ENCODE measurements at places on chromosomes 6 and 20.

GRCh38 chr6:35166116-35166515, 25.0 kb upstream of the TCP11 start:
- DNase-seq, result no peak

GRCh38 chr6:167549213-167549612, 224.3 kb downstream of the TTLL2 start:
- no peak for DNase-seq

- no peak for DNase-seq
Measured at GRCh38 chr6:147528511-147529145, 20.1 kb downstream of the SAMD5 start.

- no peak for DNase-seq
Measured at GRCh38 chr6:152233547-152234320, 403.4 kb downstream of the SYNE1 start.

GRCh38 chr6:16758163-16758975, 2.9 kb downstream of the ATXN1 start:
- no peak for DNase-seq

DNA sequence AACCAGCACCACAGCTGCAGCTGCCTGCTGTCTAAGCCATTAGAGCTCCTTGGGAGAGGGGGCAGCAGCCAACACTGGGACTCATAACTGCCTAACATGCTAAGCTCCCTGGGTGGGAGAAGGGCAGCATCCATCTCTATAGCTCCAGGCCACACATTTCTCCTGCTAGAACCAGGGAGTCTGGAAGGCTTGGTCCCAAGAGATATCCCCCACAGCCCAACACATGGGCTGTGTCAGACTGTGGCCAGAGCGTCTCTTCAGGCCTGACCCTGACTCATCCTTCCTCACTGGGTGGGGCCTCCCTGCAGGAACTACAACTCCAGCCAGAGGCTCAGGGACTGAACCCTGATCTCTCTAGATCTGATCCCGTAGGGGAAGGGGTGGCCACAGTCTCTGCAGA, 411.1 kb downstream of the HDGFL1 start:
- DNase-seq, result no peak

DNA sequence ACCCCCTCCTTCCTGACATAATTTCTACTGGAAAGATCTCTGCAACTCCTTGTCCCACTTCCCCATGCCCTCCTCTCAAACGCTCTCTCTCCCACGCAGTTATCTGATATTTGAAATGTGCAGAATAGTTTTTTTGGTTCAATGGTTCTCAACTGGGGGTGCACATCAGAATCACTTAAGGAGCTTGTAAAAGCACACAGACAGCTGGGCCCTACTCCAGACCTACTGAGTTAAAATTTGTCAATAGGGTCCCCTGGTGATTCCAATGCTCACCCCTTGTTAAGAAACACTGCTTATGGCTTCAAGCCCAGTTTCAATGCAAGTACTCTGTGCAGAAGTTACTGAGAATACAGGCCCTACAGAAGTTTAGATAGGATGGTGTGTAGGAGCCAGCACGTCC, 45.2 kb upstream of the KCNK16 start:
- no peak for DNase-seq

DNA sequence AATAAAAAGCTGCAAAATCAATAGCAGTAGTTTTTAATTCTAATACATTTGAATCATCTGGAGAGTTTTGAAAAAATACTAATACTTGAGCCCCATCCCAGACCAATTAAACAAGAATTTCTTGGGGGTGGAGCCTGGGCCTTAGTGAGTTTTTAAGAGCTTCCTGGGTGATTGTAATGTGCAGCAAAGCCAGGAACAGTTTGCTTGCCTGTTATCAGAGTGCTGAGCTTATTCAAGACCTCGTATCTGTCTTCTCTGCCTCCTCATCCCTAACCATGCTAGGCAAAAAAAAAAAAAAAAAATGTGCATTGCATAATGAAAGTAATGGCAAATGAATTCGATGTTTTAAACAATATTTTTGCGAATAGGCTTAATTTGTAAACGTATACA, 36.4 kb upstream of the MYB start:
- DNase-seq, result no peak

DNA sequence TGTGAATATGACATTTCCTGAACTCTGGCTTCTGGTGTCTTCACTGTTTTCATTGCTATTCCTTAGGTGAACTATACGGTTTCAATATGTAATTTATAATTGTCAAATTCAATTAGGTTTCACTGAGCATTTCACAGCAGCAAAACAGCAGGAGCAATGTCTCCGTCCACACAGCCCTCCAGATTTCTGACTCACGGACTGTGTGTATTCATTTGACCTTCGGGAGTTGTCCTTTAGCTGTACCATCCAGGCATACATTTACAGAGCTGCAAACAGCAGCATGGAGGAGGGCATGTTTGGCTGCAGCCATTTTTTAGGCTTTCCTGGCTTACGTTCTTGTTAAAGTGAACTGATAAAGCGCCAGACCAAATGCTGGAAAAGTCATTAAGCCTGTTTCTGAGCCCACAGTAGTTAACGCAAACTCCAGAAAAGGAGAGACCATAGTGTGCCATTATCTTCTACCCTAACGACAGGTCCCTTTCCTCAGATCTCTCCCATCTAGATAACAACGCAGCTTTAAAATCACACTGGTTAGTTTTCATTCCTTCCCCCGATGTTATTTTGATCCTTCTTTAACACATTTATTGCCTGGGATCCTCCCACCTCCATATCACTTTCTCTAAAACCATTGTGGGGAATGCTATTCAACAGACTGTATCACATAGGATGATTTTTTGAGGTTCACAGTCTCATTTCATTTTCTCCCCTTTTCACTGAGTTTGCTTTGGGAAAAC, 18.3 kb downstream of the FOXC1 start:
- no peak for DNase-seq

DNA sequence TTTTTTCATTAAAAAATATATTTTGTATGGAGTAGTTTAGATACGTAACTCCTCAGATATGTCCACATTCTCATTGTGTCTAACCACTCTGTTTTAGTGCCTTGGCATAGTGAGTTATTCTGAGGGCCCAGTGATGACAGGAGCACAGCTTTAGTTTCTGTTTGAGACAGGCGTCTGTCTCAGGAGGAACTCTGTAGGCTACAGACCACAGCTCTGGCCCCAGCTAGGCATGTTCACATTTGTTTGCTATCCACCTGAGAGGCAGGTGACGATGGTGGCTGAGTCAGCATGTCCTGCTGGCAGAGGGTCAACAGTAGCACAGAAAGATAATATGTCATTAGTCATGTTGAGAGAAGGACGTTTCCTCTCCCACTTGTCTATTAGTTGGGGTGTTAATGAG, 16.3 kb downstream of the LRRC1 start:
- DNase-seq, result no peak

DNA sequence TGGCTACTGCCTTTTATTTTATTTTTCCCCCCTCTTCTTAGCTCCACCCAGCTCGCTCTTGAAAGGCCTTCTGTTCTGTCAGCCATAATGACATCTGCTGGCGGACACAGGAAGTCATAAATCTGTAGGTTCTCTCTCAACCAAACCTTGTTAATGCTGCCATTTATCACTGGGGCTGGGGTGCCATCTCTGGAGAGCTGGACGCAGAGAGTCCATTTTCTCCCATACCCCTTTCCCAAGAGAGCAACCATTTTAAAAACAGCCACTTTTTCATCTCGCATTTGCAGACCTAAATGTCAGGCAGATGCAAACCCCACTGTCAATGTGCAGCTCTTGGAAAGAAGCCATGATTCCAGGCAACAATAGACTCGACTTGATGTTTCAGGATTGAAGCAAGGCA, 13.0 kb upstream of the TSHZ2 start:
- no peak for DNase-seq

GRCh38 chr6:65501045-65501444, 206.0 kb downstream of the EYS start:
- no peak for DNase-seq

- no peak for DNase-seq
Measured at GRCh38 chr20:3051385-3052019, 5.7 kb downstream of the MRPS26 start.

DNA sequence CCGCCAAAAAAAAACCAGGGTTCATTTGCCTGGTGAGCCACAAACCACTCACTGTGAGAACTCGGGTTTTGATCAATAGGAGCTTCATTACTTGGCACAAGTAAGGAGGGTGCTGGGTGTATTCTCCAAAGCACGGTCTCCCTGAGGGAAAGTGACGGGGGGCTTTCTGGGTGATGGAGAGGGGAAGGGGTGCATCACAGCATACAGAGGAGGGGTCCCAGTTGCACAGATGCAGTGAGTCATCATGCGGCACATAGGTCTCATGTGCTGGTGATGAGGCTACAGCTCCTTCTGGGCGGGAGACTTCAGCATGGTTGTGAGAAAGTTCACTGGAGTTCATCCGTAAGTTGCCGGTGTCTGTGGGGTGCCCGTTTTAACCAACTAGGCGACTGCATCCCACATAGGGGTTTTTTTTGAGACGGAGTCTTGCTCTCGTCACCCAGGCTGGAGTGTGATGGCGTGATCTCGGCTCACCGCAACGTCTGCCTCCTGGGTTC, 36.2 kb downstream of the SUN5 start:
- peak; percentile 42 for DNase-seq

DNA sequence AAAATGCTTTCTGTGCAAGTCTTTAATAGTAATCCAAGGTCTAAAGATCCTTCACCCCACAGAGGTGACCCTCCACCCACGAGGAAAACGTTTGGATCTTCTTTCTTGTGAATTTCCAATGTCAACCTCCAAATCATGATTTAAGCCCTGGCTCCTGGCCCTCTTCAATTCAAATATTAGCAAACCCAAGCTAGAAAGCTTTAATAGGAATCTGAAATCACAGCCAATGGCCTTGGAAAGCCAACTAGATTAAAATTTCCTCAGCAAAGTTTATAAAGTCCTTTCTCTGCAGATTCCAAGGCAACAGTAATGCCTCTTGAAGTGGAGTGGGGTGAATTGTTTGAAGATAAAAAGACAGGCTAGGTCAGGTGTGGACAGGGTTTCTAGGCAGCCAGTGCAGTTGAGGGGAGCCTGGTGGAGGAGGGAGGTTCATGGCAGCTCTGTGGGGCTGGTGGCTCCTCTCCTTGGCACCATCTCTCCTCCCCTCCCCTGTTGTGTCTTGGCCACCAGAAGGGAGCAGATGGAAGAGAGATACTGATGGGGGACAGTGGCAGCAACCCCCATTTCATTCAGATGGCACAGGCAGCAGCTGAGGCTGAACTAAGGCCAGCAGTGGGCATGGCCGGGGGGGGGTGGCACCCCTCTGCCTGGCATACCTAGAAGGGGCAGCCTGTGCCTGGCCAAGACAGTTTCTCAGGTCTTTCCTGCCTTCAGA, 12.0 kb upstream of the UQCC2 start:
- DNase-seq, result no peak

GRCh38 chr6:107400616-107401147, 58.7 kb downstream of the PDSS2 start:
- no peak for DNase-seq

GRCh38 chr20:40416274-40416673, 272.8 kb downstream of the MAFB start:
- DNase-seq, result no peak

GRCh38 chr6:138145402-138145801, 16.3 kb upstream of the ARFGEF3 start:
- DNase-seq, result no peak

DNA sequence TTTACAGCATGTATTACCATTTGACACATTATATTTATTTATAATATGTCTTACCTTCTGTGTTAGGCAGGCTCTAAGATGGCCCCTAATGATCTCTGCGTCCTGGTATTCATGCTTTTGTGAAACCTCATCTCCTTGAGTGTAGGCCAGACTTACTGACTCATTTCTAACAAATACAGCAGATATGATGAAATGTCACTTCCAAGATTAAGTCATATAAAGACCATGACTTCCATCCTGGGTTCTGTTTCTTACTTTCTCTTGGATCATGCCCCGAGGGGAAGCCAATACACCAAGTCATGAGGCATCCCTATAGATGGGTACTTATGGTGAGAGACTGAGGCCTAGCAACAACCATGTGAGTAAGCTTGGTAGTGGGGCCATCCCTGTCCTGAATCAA, 30.2 kb downstream of the ZHX3 start:
- no peak for DNase-seq

- no peak for DNase-seq
Measured at GRCh38 chr20:45867819-45868176, 10.4 kb downstream of the ZSWIM3 start.

- no peak for DNase-seq
Measured at GRCh38 chr20:8918145-8918544, 150.7 kb upstream of the PLCB4 start.

DNA sequence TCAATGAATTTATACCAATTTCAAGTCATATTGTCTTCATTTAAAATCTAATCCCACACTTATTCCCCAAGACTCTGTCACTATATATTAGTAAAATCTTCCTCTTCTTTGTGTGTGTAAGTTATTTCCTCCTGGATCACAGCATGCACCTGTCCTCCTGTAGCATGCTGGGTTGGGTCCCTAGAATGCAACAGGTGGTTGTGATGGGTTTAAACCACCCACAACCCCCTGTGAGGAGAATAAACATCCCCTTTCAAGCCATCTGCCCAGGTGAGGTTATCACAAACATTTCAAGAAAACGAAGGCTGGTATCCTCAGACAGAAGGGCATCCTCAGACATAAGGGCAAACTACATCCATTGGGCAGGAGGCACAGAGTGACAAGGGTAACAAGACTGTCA, 26.4 kb downstream of the DZANK1 start:
- no peak for DNase-seq

DNA sequence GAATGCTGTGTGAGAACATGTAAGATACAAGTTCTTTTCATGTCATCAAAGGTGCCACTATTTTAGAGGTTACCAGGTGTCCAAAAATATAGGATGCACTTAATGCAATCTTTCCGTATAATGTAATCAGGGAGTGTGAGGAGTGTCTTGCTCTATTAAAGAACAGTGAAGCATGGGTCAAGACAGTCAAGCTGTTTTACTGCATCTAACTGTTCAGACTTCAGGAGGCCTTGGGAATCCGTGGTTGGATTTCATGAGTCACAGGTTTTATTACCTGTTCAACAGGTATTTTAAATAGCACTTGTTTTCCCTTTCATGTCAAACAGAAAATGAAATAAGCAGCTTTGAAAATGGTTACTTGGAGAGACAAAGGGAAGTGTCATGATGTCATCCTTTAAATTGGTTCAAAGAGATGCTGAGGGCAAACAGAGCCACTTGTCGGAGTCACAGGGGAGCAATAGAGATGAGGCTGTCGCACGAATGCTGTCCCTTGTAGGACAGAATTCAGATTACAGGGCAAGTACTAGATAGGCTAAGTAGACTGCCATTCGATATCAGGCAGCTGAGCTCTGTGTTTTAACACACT, 621.5 kb downstream of the QKI start:
- DNase-seq, result no peak

- DNase-seq, result no peak
Measured at GRCh38 chr20:41978875-41979274, 360.7 kb upstream of the CHD6 start.

DNA sequence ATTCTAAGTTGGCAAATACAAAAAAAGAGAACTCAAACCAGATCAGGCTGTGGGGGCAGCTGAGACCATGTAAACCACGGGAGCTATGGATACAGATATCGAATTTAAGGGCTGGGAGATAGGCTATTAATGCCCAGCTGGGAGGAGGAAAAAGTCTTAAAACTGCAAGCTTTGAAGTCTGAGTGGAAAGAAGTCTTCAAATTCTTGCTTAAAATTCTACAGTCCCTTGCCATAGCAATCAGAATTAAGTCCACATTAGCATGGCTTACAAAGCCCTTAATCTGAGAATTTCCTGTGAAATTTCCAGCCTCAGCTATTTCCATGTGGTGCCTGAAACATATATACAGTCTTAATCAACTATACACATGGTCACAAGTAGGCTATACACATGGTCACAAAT, 465.0 kb upstream of the HSF2 start:
- DNase-seq, result no peak

GRCh38 chr6:21823371-21823770, 229.8 kb downstream of the SOX4 start:
- DNase-seq, result no peak

- DNase-seq, result no peak
Measured at GRCh38 chr6:40774932-40775331, 187.8 kb upstream of the LRFN2 start.

Measured in activated naive CD8-positive, alpha-beta T cell treated with anti-CD3 and anti-CD28 coated beads, Interleukin-2, amount 50 U/mL, for 24 hours (primary cell).